ENCODE measurements at places on chromosomes 4 and X.

GRCh38 chr4:166293556-166293955 lies 420.5 kb downstream of the TLL1 start:
- H3K36me3 ChIP-seq = no peaks in the 10 kb centered on the region
- no peak overlapping the region for H3K4me3 ChIP-seq
- no peaks in the 10 kb centered on the region for H3K4me1 ChIP-seq

DNA sequence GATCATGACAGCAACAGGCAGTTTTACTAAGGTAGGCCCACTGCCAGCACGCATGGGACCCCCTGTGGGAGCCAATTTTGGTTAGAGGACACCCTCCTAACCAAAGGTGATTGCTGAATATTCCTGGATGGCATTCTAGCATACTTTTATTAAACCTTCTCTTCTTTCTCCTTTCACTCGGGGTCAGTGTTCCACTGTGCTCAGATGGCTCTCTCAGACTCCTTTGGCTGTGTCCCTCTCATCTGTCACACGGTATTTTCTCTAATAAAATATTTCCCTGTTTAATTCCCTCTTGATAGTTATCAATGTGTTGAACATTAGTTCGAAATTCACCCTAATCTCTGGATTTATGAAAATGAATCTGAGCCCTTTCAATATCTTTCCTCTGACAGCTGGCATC lies 1315.3 kb downstream of the FSTL5 start:
- H3K36me3 ChIP-seq = no peaks in the 10 kb centered on the region
- no peak for DNase-seq
- no peaks in the 10 kb centered on the region for H3K27me3 ChIP-seq
- H3K27ac ChIP-seq = no peak overlapping the region
- H3K4me3 ChIP-seq = no peak overlapping the region
- H3K4me1 ChIP-seq = no peaks in the 10 kb centered on the region

DNA sequence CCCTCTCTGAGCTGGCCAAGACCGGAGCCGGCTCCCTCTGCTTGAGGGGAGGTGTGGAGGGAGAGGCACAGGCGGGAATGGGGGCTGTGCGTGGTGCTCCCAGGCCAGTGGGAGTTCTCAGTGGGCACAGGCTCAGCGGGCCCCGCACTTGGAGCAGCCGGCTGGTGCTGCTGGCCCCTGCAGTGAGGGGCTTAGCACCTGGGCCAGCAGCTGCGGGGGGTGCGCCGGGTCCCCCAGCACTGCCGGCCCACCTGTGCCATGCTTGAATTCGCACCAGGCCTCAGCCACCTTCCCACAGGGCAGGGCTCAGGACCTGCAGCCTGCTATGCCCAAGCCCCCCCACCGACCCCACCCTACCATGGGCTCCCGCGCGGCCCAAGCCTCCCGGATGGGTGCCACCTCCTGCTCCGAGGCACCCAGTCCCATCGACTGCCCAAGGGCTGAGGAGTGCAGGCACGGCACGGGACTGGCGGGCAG lies 602.5 kb downstream of the KCTD8 start:
- no peak overlapping the region for H3K4me3 ChIP-seq
- no peaks in the 10 kb centered on the region for H3K36me3 ChIP-seq
- no peak overlapping the region for H3K27ac ChIP-seq

- no peak overlapping the region for H3K27ac ChIP-seq
- no peak for DNase-seq
- no peaks in the 10 kb centered on the region for H3K36me3 ChIP-seq
- H3K27me3 ChIP-seq = no peaks in the 10 kb centered on the region
- peaks cover 12% of the 10 kb centered on the region for H3K4me1 ChIP-seq
Observed at GRCh38 chrX:153606503-153606902, 7.6 kb upstream of the CCNQ start.
